Endodermal cell (in vitro differentiated cells): ENCODE measurements at places on chromosomes 3 and 15. TPM values are rescaled to one million over a fixed set of nuclear protein-coding genes. Genes with fewer than 3 reads are reported as not detected.

- no peak for DNase-seq
Observed at GRCh38 chr3:106063909-106064308, 195.1 kb upstream of the CBLB start.

DNA sequence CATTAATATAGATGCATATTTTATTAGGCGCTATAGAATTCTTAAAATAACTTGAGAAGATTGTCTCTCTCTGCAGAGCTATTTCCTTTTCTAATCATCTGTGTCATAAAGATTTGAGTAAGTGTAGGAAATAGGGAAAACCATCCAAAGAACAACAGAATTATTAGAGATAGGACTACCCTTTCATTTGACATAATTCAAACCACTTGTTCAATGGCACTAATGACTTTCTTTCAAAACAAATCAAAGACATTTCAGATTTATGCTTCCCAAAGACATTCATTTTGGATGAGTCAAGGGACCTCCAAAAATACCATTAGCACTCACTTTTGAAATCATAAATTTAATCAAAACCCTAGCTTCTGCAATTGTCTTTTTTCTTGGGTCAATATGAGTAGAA lies 29.5 kb downstream of the PRICKLE2 start:
- DNase-seq: no peak

The RHCG gene
- total RNA-seq: 0.11 TPM in 1 of 2 replicates, not detected in the other

The PRR20G gene
- total RNA-seq: not detected in 3 replicates

The TEX55 gene
- not detected in 2 replicates for total RNA-seq

DNA sequence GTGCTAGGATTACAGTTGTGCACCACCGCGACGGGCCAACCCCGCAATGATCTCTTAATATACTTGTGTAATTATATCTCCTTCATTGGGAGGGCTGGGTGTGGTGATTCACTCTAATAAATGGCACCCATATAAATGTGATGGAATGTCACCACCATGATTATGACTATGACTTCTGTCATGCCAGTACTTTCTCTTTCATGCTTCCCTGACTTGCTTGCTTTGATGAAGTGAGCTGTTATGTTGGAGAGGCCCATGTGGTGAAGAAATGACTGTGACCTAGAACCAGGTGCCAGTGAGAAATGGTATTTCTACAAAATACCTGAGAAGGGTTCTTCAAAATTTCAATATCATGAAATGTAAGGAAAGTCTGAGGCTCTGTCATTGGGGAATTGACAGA lies 24.4 kb upstream of the TP63 start:
- DNase-seq: no peak

The PRTG gene
- 44.9 to 51.6 TPM (median 51.5 TPM) in 3 replicates for total RNA-seq

The SERINC4 gene
- 0.14 to 0.15 TPM in 2 of 3 replicates, not detected in the other for total RNA-seq

The GOLGA8R gene
- total RNA-seq: 1.7 to 3.0 TPM (median 1.9 TPM) in 3 replicates

GRCh38 chr3:119401503-119402440 lies 61.6 kb downstream of the TMEM39A start:
- DNase-seq: no peak

The TRIM71 gene
- total RNA-seq: 99.1 to 162 TPM (median 154 TPM) in 3 replicates

- DNase-seq: no peak
Observed at GRCh38 chr15:42845581-42845980, 75.0 kb downstream of the TTBK2 start.

The FBXW12 gene
- 0.55 to 1.4 TPM (median 0.63 TPM) in 3 replicates for total RNA-seq

DNA sequence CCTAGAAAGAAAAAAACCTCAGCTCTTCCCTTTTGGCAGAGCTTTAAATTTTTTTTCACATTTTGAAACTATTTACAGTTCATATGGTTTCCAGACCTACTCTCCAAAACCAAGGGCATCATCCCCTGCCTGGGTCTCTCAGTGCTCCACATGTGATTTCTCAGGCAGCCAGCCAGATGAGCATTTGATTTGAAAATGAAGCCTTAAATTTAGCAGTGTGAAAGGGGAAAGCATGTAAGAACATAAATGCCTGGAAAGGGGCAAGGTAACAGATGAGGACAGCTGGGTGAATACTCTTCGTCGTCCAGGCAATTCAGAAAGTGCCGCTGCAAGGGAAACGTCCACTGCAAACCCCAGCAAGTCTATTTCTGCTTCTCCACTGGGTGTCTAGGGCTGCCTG lies 94.8 kb downstream of the ATP8B4 start:
- no peak for DNase-seq

GRCh38 chr15:69080295-69081248 lies 66.1 kb downstream of the NOX5 start:
- DNase-seq: peak; percentile 69

The PTH1R gene
- 0.69 to 2.2 TPM (median 1.9 TPM) in 3 replicates for total RNA-seq

The CCR8 gene
- not detected in 3 replicates for total RNA-seq

The CCR3 gene
- total RNA-seq: not detected in 2 replicates

The LRRIQ4 gene
- total RNA-seq: 0.21 TPM in 1 of 3 replicates, not detected in the others

DNA sequence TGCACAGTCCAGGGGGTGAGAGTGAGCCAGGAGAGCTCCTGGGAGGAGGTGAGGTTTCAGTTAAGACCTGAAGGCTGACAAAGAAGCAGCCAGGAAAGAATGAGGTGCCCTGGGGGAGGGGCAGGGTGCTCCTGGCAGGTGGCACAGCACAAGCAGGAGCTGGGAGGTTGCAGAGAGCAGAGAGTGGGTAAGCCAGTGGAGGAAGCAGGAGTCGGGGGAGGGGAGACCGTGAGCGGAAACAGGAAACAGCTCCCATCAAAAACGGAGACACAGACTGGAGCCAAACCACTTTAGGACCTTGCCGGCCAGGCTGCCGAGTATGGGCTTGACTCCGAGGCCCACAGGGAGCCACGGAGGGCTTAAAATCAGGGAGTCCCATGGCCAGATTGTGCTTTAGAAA lies 12.1 kb upstream of the FBLN2 start:
- no peak for DNase-seq

DNA sequence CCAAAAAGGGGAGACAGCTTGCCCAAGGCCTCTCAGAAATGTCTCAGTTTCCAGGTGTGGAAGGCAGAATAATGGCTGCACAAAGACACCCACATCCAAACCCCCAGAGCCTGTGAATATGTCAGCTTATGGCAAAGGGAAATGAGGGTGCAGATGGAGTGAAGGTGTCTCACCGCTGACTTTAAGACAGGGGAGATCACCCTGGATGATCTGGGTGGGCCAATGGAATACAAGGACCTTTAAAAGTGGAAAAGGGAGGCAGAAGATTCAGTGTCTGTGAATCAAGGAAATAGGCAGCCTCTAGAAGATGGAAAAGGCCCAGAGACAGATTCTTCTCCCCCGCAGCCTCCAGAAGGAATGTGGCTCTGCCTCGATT lies 48.8 kb upstream of the ATP2B2 start:
- DNase-seq: peak; percentile 32

- no peak for DNase-seq
Observed at GRCh38 chr3:194521510-194522260, 34.9 kb upstream of the ATP13A3 start.

The VGLL4 gene
- total RNA-seq: 47.5 to 54.5 TPM (median 49.5 TPM) in 3 replicates

DNA sequence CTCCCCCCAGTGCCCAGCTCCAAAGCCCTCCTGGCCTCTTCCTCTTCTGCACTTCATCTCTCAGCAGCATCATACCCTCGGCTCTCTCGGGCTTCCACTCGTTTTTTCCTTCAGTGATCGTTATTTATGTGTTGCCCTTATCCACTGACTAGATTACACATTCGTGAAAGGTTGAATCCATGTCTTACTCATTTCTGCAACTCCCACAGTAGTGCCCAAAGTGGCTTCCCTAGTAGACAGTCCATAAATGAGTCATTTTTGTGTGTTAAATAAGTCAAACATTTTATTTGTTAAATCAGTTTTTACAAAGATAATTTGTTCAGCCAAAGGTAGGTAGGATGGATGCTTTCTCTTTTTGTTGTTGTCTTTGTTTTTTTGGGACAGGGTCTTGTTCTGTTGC lies 87.4 kb downstream of the CRTC3 start:
- DNase-seq: no peak

The MEX3B gene
- 5.1 and 5.6 TPM in 2 replicates for total RNA-seq

DNA sequence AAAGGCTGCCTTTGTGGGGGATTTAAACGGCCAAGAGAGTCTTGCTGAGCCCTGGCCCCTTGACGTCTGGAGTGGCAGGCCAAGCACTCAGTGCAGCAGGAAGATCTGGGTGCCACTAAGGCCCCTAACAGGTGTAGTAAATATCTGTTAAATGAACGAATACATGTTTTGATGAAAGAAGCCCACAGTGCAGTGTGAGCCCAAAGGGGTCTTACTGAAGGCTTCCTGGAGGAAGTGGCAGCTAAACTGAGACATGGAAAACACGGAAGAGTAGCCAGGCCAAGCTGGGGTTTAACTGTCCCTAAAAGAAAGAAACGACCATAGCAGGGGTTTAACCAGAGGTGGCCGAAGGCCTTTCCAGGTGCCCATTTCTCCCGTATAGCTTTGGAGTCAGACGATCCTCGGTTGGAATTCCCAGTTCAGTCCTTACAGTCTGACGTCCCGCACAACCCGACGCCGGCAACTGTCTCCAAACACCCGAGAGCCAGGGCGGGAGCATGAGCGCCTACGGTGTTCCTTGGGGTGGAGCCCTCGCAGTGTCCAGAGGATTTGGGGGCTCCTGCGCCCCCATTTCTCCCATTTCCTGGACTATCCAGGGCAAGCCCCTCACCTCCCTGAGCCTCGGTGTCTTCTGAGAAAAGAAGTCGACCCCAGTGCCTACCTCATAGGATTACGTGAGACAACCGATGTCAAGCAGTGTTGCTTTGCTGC lies 910 bp upstream of the ABHD6 start:
- DNase-seq: peak; percentile 80

The ITIH1 gene
- 0.78 TPM in 1 of 3 replicates, not detected in the others for total RNA-seq

DNA sequence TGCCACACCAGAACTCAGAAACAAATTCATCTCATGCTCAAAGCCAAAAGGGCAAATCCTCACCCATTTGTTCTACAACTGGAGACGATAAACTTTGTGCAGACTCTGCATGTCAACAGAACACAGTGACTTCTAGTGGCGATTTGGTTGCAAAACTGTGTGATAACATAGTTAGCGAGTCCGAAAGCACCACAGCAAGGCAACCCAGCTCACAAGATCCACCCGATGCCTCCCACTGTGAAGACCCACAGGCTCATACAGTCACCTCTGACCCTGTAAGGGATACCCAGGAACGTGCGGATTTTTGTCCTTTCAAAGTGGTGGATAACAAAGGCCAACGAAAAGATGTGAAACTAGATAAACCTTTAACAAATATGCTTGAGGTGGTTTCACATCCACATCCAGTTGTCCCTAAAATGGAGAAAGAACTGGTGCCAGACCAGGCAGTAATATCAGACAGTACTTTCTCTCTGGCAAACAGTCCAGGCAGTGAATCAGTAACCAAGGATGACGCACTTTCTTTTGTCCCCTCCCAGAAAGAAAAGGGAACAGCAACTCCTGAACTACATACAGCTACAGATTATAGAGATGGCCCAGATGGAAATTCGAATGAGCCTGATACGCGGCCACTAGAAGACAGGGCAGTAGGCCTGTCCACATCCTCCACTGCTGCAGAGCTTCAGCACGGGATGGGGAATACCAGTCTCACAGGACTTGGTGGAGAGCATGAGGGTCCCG lies 199.7 kb downstream of the AKAP13 start:
- DNase-seq: no peak

The DCLK3 gene
- 2.1 and 2.7 TPM in 2 replicates for total RNA-seq

The SPSB4 gene
- 2.3 to 8.4 TPM (median 7.5 TPM) in 3 replicates for total RNA-seq

The SLC2A2 gene
- 0.20 and 0.24 TPM in 2 replicates for total RNA-seq

- DNase-seq: no peak
Observed at GRCh38 chr3:14533457-14533958, 6.6 kb downstream of the GRIP2 start.

The CCR9 gene
- not detected in 2 replicates for total RNA-seq
